NCI-H2081 (cell line): ENCODE measurements at places on chromosomes 5 and 9.

GRCh38 chr5:172881691-172882370 lies 47.8 kb downstream of the ERGIC1 start:
- no peak for DNase-seq

DNA sequence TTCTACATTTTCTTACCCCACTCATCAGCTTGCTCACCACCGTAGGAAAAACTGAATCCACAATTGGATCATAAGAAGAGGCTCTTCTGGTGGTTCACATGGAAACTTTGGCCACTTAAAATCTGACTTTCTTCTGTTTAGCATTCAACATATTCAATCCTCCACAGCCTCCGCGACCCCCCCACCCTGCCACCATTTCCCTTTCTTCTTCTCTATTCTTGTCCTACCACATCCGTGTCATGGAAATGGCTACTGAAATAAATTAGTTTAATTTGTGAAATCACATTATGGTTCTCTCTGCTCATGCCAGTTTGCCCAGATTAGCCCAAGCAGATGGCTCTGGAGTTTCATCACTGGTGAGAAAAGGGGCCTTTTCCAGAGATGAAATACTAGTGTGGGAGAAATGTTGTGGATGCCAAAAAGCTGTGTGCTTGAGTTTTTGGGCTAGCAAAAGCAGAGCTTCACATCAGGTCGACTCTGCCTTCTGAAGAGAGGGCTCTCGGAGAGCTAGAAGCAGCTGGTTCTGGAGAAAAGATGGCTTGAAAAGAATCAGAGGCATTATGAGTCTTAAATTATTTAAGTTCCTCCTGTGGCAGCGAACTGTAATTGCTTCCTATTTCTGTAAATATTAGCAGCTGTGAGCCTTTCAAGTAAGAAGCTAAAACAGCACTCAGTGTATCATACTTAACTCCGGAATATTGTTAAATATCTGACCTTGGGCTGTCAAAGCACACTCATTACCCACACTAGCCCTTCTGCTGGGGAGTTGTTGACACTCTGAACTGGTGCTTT lies 107.1 kb downstream of the MAT2B start:
- DNase-seq = peak; percentile 11

DNA sequence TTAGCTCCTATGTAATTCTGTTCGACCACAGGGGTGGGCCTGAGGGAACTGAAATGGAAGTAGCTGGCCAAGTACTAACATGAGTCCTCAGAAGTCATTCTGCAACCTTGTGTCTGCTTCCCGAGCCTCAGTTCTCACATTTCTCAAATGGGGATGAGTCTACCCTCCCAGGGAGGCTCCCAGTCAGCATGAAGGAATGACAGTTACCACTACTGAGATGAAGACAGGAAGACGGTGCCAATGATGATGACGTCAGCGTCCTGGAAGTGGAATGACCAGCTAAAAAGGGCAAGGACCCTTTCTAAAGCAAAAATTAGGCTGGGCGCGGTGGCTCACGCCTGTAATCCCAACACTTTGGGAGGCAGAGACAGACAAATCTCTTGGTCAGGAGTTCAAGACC lies 6.8 kb downstream of the PIP5KL1 start:
- DNase-seq = no peak

GRCh38 chr5:170552621-170553115 lies 48.8 kb downstream of the KCNIP1 start:
- DNase-seq = no peak

- peak; percentile 22 for DNase-seq
Observed at GRCh38 chr5:74766418-74766848, 484 bp downstream of the GFM2 start.

DNA sequence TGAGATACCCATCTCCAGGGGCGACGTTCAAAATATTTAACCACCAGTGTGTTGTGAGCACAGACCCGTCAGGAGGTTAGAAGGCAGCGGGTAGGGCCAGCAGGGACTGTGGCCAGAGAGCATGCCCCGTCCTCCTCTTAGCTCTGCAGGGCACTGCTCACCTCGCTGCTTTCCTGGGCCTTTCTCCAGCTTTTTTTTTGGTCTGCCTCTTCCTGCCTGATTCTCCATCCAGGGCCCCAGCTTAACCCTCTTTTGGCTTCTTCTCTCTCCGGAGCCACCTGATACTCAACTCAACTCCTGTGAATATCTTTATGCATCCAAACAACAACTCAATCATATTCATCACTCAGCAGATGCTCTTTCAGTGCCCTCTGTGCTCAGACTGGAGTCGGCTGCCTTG lies 44.0 kb downstream of the TMOD1 start:
- DNase-seq = no peak

GRCh38 chr9:2179567-2179966 lies 164.4 kb downstream of the SMARCA2 start:
- no peak for DNase-seq

DNA sequence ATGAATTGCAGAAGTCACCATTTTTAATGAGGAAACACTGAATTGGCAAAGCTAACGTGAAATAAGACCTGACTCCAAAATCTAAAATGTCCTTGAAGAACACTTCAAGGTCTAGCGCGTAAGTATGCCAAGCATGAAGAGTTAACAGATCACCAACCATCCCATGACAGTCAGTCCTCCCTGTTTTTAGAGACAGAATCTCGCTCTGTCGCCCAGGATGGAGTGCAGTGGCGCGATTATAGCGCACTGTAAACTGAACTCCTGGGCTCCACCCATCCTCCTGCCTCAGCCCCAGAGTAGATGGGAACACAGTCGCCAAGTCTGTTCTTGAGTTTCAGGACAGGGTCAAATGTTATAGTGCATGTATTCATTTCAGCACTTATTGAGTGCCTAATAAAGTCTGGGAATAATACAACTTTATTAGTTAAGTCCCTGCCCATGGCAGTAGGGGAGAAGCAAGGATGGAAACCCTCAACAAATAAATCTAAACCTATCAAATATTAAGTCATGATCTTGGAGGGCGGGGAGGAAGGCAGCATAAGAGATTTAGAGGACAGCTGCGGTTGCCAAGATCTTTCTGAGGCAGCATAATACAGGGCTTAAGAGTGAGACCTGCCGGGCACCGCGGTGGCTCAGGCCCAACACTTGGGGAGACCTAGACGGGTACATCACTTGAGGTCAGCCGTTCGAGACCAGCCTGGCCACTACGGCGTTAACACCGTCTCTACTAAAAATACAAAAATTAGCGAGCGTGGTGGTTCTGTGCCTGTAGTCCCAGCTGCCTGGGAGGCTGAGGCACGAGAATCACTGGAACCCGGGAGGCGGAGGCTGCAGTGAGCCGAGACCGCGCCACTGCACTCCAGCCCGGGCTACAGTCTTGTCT lies 1.1 kb downstream of the ATPSCKMT start:
- no peak for DNase-seq

DNA sequence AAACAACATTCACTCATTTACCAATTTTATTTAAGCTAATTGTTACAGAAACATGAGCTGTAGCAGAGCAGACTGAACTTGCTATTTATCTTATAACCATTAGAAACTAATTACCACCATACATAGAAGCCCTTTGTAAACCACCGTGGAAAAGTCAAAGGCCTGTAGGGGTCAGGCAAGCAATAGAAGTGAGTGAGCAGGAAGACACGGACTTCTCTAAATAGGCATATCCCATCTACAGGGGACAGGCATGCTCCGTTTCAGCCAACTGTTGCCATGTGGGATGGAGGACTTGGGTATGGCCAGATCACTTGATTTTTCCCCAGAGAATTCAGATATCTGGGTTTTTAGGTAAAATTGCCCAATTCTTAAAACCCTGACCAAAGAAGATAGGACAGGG lies 44.8 kb downstream of the PRRC1 start:
- no peak for DNase-seq

DNA sequence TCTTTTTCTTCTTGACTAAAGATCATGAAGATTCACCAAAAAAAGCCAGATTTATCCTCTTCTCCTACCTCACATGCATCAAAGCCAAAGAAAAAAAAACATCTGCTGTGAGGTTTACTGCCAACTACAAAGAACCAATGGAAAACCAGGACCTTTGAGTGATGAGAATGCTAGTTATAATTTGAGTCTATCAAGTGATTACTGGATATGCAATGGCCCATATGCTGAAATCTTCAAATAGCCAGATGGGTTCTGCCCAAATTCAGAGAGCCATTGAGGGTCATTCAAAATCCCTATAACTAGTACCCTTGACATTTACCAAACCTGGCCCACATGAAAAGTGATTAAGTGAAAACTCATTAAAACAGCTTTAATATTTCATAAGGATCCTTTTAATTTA lies 78.4 kb upstream of the ACO1 start:
- DNase-seq = no peak

GRCh38 chr5:89303033-89303480 lies 420.1 kb upstream of the MEF2C start:
- DNase-seq = no peak

DNA sequence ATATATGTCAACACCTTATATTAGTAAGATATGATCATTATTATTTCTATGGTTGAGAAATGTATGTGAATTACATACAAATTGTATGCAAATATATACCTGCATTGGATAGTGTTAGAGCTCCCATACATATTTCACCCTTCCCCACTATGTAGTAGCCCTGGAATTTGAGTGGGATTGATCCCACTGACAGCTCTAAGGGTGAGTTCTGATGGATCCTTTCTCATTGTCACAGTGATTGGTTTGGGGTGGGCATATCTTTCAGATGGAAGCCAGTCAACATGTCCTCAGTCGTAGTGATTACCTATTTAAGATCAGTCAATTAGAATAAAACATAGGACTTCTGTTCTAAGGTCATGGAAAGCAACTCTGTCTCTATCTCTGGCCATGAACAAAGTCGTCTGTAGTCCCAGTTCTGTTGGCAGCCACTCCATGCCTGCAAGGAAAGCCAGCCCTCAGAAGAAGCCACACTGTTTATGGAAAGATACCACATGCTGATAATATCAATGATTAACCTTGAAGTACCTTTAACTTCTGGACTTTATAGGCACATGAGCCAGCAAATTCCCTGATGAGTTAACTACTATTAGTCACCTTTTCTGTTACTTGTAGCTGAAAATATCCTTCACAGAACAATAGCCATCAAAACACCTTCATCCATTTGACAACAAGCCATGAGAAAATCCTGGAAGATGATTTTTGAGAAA lies 5.1 kb upstream of the CCDC192 start:
- no peak for DNase-seq

DNA sequence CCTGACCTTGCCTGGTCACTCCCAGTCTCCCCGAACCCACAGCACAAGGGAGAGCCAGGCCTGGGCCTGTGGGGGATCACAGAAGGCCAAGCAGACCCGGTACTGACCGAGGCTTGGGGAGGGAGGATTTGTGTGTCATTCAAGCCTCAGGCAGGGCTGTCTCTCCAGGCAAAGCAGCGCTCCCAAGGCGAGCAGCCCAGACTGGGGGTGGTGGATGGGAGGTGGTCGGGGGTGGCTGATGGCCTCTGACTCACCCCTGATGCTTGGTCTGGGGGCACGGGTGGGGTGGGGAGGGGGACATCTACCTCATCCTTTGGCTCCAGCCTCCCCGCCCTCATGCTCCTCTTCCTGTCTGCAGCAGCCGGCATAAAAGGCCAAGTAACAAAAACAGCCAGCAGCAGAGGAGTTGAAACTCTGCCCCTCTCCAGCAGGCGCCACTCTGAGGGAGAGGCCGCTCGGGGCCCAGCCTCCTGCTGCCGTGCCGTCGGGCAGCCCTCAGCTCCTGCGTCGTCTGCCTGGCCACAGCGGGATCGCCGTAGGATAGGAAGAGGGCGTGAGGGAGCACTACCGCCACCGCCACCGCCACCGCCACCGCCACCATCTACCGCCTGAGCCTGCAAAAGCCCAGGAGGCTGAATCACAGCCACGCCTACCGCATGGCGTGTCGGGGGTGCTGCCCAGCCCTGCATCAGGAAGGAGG lies 166.0 kb downstream of the OLFM1 start:
- DNase-seq = no peak

DNA sequence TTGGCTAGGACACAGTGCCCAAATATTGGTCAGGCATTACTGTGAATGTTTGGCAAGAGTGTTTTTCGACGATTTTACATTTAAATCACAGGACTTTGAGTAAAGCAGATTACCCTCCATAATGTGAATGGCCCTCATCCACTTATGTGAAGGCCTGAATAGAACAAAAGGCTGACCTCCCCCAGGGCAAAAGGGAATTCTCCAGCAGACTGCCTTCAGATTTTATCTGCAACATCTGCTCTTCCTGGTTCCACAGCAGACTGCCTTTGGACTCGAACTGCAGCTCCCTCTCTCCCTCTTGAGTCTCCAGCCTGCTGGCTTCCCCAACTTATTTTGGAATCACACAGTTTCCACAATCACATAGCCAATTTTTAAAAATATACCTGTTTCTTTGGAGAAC lies 7.1 kb upstream of the TMEM215 start:
- no peak for DNase-seq

DNA sequence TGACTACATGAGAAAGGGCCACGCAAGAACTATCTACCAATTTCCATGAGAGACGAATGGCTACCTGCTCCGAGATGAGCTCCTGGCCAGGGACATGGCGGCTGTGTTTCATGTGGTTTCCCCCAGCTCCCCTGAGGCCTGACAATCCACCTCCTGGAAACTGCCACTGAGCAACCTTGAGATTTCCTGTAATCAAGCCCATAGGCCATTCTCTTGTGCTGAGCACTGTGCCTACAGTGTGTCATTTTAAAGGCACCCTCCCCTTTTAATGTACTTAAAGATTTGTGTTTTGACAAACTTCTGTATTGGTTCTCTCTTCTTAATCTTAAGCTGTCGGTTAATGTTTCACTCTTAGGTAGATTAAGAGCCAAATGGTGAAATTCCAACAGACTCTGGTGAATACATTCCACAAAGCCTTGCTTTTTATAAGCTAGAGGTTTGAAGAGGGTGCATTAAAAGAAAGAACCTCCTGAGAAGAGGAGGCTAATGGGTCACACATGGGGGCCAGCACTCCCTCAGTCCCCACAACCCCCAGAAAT lies 72.3 kb downstream of the SECISBP2 start:
- DNase-seq = no peak

- no peak for DNase-seq
Observed at GRCh38 chr9:68555437-68556150, 14.9 kb upstream of the TMEM252 start.

- DNase-seq = no peak
Observed at GRCh38 chr9:97556721-97557605, 55.5 kb downstream of the TMOD1 start.

DNA sequence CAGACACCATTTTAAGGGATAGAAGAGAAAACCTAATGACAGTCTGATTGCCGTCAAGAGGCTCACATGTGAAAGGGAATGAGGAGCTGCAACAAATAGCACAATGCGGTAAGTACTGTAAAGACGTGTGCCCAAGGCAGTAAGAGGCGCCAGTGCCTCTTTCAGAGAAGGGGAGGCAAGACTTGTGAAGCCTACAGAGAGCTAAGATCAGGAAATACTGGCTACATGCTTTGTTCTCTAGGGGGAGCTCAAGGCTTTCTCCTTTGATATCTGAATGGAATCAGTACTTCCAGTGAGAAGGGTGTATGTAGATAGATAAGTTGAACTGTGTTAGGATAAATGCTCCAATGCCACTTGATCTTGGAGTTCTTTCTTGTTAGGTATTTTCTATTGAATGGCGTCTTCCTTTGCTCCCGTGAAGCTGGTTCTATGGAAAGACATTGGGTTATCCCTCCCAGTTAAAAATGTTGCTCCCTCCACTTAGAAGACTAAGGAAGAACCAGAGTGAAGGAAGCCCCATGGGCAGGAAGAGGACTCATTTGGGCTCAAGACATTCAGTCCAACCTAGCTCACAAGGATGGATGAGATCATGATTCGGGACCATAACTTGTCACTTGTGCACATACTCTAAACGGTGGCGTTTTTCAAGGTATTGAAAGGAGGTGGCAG lies 23.5 kb upstream of the ALDOB start:
- peak; percentile 74 for DNase-seq

- no peak for DNase-seq
Observed at GRCh38 chr5:39055027-39055767, 19.0 kb downstream of the RICTOR start.

- DNase-seq = no peak
Observed at GRCh38 chr9:124353166-124353768, 62.0 kb downstream of the PSMB7 start.

- peak; percentile 31 for DNase-seq
Observed at GRCh38 chr9:21559402-21560280, 77.5 kb upstream of the IFNE start.
